Psoas muscle (tissue), 8 donors: ENCODE measurements at places on chromosomes 4 and X.
A peak's percentile ranks its signal among the peaks of the same experiment; 100 is the strongest.

- no peak for DNase-seq
Measured at GRCh38 chr4:139668036-139668435, 2.4 kb downstream of the MGST2 start.

- no peak for DNase-seq
Measured at GRCh38 chrX:18692541-18692940, 14.9 kb upstream of the PPEF1 start.

DNA sequence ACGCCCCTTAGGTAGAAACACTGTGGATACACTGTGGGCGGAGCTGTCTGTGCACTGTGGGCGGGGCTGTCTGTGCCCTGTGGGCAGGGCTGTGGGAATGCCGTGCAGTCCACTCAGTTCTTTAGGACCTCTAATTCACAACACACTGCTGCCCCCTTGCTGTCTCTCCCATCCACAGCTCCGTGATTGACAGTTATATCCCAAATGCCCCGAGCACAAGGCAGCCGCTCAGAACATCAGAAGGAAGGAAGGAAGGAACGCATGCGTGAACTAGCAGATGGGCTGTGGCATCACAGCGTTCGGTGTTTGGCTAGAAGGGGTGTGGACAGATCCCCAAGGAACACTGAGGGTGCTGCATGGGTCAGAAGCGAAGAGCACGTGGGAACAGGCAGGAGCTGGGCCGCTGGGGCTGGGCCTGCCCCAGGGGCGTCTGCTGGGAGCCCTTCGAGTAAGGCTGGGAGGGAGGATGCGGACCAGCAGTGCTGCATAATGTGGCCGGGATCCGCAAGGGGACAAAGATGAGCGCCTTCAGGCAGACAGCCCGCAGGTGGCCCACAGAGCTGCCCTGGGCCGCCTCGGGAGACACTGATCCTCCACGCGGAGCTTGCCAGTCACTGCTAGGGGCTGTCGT lies 29.8 kb downstream of the ACOX3 start:
- peak; percentile 52 for DNase-seq

DNA sequence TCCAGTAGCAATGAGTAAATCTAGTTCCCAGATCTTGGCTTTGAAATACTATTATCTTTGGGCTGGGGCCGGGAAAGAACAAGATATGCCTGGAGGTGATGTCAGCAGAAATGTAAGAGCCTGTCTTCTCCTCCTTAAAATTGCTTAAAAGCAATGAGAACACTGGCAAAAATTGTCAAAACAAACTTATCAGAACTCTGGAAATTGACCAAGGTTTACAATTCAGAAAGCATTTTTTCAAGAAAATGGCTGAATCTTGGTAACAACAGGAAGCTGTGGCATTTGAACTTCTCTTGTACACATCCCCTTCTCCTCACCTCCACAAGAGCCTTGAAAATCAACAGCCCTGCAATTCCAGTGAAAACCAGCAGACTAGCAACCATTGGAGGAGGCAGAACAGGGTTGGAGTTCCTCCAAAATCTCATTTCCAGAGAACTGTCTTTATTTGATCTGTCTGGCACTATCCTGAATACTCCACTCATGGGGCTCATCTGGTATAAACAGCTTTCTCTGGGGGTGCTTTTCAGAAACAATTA lies 13.5 kb downstream of the TIMP1 start:
- DNase-seq = no peak

GRCh38 chrX:19876962-19877361 lies 10.4 kb downstream of the SH3KBP1 start:
- DNase-seq = no peak

GRCh38 chr4:166991006-166991561 lies 243.2 kb downstream of the SPOCK3 start:
- DNase-seq = no peak

- no peak for DNase-seq
Measured at GRCh38 chrX:80879916-80880315, 70.2 kb upstream of the BRWD3 start.

GRCh38 chrX:48890296-48890925 lies 7.2 kb downstream of the TIMM17B start:
- DNase-seq = no peak

DNA sequence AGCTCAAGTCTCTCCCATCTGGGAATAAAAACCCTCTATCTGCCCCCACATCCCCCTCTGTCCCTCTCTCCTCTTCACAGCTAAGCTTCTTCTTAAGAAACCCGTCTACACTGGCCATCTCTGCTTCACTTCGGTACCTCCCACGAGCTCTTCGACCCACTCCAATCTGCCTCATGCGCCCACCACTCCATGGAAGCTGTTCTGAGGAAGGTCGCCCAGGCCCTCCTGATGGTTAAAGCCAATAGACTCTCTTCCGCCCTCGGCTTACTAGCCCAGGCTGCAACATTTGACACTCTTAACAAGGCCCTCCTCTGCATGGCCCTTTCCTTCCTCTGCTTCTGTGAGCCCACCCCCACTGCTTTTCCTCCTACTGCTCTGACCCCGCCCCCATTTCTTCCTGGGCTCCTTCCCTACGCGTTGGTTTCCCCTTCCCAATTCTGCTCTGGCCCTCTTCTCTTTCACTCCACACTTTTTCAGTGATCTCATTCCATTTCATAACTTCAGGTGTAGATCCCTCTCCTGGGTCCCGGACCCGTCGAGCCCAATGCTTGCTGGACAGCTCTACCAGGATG lies 11.8 kb downstream of the IQSEC2 start:
- DNase-seq = no peak

- DNase-seq = peak; percentile 64
Measured at GRCh38 chr4:37628977-37629609, 57.1 kb downstream of the RELL1 start.

- no peak for DNase-seq
Measured at GRCh38 chr4:37879365-37879764, 11.5 kb upstream of the TBC1D1 start.

- no peak for DNase-seq
Measured at GRCh38 chr4:7818399-7818911, 121.2 kb downstream of the AFAP1 start.

GRCh38 chr4:335515-335914 lies 2.1 kb upstream of the ZNF141 start:
- no peak for DNase-seq

GRCh38 chr4:36281384-36282106 lies at the start of gene DTHD1:
Gene DTHD1 (plus strand): TSS chr4:36281616. CDS start chr4:36281759, 143 bp downstream.
- no peak for DNase-seq

GRCh38 chrX:17442898-17443297 lies 67.9 kb downstream of the NHS start:
- no peak for DNase-seq

- peak; percentile 22 for DNase-seq
Measured at GRCh38 chr4:42396752-42397634, at the start of gene SHISA3. Gene SHISA3 (plus strand): TSS chr4:42397488. CDS start chr4:42398057, 569 bp downstream.

DNA sequence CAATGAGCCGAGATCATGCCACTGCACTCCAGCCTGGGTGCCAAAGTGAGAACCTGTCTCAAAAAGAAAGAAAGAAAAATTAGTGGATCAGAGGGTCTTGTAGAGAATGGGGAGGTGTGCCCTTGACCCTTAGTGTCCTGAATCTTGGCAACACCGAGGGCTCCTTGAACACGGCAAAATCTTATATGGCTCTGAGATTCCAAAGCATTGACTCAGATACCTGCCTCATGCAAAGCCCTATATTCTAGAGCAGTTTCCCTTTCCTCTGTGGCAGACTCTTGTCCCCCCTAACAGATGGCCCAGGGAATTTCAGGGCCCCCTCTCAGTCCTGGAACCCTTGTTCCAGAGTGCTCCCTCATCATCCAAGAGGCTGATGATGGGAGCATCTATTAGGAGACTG lies 6.8 kb downstream of the CLDN2 start:
- DNase-seq = no peak

DNA sequence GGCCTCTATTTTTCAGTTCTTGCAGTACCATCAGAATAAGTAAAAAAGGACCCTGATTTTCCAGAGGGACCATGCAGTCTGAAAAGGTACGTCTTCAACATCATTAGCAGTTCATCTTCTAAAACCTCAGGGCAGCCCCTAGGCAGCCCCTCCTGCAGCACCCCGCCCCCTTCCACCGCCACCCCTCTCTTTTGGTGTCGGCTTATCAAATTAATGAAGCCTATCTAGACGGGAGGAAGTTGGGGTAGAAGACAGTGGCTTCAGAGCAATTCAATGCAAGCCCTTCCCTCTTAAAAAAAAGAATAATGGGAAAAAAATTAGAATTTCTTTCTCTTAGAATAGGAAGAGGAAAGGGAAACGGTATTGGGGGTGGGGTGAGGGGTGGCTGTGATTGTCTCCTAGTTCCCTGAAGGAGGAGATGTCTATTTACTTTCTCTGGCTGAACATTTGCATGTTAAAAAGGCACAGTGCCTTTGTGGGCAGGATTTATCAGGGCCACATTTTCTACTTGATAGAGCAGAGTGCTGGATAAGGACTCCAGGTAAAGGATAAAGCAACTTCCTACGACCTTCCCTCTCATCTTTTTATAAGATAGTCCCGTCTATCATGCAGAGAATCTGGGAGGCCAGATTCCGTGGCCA lies 159.4 kb downstream of the MGST2 start:
- no peak for DNase-seq

- DNase-seq = no peak
Measured at GRCh38 chrX:10152086-10152485, 4.7 kb upstream of the CLCN4 start.

DNA sequence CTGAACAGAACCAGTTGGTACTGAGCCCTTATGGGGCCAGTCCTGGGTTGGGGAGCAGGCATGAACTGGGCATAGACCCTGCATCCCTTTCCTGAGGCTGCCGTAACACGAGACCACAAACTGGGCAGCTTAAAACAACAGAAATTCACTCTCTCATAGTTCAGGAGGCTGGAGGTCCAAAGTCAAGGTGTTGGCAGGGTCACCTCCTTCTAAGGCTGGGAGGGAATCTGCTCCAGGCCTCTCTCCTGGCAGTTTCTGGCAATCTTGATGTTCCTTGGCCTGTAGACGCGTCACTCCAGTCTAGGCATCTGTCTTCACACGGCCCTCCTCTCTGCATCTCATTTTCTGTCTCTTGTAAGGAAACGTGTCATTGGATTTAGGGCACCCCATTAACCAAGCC lies 19.8 kb upstream of the SORCS2 start:
- no peak for DNase-seq

GRCh38 chr4:107444-108429 lies 16.6 kb upstream of the ZNF718 start:
- DNase-seq = no peak

DNA sequence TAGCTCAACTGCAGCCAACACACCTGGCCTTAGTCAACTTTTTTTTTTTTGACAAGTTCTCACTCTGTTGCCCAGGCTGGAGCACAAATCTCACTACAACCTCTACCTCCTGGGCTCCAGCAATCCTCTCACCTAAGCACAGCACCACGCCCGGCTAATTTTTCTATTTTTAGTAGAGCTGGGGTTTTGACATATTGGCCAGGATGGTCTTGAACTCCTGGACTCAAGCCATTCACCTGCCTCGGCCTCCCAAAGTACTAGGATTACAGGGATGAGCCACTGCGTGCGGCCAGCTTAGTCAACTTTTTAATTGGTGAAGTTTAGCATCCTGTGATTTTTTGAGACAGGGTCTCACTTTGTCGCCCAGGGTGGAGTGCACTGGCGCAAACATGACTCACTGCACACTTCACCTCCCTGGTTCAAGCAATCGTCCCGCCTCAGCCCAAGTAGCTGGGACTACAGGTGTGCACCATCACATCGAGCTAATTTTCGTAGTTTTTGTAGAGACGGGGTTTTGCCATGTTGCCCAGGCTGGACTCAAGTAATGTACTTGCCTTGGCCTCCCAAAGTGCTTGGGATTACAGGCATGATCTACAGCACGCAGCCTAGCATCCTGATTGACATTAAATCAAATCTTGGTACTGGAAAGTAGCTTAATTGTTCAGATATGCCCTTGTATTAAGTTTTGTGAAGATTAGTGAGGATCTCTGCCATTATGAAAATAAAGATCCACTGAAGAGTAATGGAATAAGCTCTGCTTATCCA lies 8.3 kb downstream of the HNRNPDL start:
- no peak for DNase-seq

- no peak for DNase-seq
Measured at GRCh38 chrX:134482371-134482770, 22.4 kb downstream of the HPRT1 start.

GRCh38 chrX:71573590-71573989 lies 4.6 kb upstream of the GCNA start:
- DNase-seq = no peak

- no peak for DNase-seq
Measured at GRCh38 chr4:125728568-125728967, 413.8 kb downstream of the FAT4 start.

DNA sequence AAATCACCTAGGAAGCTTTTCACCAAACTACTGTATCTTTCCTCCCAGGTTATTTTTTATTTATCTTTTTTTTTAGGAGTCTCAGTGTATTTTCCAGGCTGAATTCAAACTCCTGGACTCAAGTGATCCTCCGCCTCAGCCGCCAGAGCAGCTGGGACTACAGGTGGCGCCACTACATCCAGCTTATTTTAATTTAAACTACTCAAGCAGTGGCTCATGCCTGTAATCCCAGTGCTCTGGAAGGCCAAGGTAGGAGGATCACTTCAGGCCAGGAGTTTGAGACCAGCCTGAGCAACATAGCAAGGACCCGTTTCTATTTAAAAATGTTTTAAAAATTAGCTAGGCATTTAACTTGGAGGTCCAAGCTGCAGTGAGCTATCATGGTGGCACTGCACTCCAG lies 37.8 kb downstream of the LEF1 start:
- no peak for DNase-seq

- DNase-seq = no peak
Measured at GRCh38 chr4:34412233-34412632, 1832.1 kb downstream of the ARAP2 start.

GRCh38 chr4:165079476-165079875 lies 25.8 kb downstream of the TRIM75 start:
- DNase-seq = peak; percentile 32

DNA sequence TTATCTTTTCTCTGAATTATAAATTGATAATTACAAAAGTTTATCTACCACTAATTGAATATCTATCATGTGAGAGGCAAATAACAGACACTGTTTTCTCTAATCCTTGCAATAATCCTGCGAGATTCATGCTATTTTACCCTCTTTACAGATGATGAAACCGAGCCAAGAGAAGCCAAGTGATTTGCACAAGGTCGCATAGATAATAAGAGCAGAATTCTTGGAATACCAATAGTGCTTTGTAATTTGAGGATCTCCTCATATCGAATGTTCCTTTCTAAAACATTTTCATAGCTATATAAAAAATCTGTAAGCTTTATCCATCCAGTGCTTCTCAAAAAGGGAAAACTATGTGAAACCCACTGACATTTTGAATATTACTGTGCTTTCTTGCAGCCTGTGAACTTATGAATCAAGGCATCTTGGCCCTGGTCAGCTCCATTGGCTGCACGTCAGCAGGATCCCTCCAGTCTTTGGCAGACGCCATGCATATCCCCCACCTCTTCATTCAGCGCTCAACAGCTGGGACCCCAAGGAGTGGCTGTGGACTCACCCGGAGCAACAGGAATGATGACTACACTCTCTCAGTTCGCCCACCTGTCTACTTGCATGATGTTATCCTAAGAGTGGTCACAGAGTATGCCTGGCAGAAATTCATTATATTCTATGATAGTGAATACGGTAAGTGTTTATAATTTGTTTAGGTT lies 743.8 kb upstream of the ATOH1 start:
- no peak for DNase-seq

DNA sequence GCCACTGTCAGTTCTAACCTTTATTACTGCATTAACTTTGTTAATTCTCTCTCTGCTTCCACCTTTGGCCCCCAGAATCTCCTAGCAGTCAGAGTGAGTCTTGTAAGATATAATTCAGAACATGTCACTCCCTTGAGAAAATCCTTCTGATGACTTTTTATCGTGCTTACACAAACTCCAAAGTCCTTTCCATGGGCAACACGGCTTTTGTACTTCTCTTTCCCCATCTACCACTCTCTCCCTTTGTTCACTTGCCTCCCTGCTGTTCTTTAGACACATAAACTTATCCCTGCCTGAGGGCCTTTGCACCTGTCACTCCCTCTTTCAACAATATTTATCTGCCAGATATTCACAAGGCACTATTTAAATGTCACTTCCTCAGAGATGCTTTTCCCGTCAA lies 64.8 kb downstream of the MAOB start:
- no peak for DNase-seq
